Peyer's patch (tissue), 4 donors: ENCODE measurements at places on chromosomes 3 and 15.

- no peak overlapping the region for H3K4me3 ChIP-seq
- no peaks in the 10 kb centered on the region for H3K36me3 ChIP-seq
- no peak overlapping the region for H3K27ac ChIP-seq
- H3K27me3 ChIP-seq, result no peaks in the 10 kb centered on the region
- H3K4me1 ChIP-seq, result no peaks in the 10 kb centered on the region
Measured at GRCh38 chr15:81548365-81549130, 174.5 kb upstream of the TMC3 start.

DNA sequence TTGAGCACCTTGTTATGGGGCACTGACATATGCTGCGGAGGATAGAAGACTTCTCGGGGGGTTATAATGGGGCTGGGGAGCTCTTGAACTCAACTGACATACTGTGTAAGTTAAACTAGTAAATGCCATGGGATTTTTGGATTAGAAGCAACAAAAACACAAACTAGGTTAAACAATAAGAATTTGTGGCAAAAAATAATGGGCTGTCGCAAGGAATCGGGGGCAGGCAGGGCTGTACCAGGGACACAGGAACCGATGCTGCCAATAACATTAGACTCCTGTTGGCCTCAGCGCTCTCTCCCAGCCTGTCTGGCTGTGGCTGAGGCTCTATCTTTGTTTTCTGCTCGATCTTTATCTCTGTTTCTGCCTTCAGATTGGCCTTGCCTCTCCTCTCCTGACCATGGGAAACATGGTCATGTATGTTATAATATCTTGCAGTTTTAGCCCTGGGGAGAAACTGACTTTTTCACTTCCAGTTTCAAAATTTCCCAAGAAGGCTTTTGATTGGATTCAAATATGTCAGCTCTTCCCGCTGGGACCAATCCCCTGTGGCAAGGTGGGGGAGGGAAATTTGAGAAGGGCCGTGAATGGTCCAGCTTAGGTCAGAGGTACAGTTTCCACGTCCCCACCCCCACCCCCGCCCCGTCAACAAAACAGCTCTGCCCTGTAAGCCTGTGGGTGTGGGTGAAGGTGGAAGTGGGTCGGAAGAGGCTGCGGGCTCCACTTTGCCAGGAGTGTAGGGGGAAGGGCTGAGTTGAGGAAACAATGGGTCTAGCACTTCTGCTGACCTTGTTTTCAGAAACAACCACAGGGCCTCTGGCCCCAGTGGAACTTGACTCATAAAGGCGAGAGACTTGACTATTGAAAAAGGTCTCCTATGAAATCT is 161.1 kb upstream of the TBL1XR1 start:
- H3K4me1 ChIP-seq, result peaks cover 10% of the 10 kb centered on the region
- H3K27me3 ChIP-seq, result no peaks in the 10 kb centered on the region
- DNase-seq, result peak; percentile 75
- H3K27ac ChIP-seq, result peak overlapping the region; percentile 94

GRCh38 chr15:85005319-85005718 is 23.7 kb downstream of the PDE8A start:
- peaks cover 3% of the 10 kb centered on the region for H3K4me1 ChIP-seq
- H3K36me3 ChIP-seq, result no peaks in the 10 kb centered on the region
- no peak for DNase-seq
- H3K27ac ChIP-seq, result no peak overlapping the region

GRCh38 chr3:161413855-161414210 is 42.5 kb upstream of the SPTSSB start:
- H3K36me3 ChIP-seq, result no peaks in the 10 kb centered on the region
- no peaks in the 10 kb centered on the region for H3K27me3 ChIP-seq
- no peak overlapping the region for H3K4me3 ChIP-seq
- no peaks in the 10 kb centered on the region for H3K4me1 ChIP-seq
- H3K27ac ChIP-seq, result no peak overlapping the region

DNA sequence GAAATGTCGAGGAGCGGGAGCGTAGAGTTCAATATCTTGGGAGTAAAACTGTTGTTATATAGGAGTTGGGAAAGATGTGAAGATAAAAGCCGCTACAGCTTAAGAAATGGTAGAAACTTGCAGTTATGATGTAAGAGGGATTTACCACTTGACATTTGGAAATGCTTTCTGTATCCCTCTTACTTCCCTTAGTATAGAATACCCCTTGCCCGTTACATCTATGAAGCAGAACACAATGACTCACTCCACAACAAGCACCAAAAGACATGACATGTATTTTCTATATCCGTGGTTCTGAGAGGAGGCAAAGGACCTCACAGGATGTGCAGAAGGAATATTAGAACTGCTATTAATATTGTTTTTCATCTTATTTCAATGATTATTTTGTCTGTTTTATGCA is 254.2 kb upstream of the NR2F2 start:
- H3K4me3 ChIP-seq, result no peak overlapping the region
- no peak overlapping the region for H3K27ac ChIP-seq
- no peaks in the 10 kb centered on the region for H3K4me1 ChIP-seq
- H3K27me3 ChIP-seq, result no peaks in the 10 kb centered on the region

- DNase-seq, result no peak
- no peaks in the 10 kb centered on the region for H3K4me1 ChIP-seq
- no peaks in the 10 kb centered on the region for H3K27me3 ChIP-seq
- no peak overlapping the region for H3K27ac ChIP-seq
Measured at GRCh38 chr3:7687428-7688147, 814.0 kb upstream of the LMCD1 start.

DNA sequence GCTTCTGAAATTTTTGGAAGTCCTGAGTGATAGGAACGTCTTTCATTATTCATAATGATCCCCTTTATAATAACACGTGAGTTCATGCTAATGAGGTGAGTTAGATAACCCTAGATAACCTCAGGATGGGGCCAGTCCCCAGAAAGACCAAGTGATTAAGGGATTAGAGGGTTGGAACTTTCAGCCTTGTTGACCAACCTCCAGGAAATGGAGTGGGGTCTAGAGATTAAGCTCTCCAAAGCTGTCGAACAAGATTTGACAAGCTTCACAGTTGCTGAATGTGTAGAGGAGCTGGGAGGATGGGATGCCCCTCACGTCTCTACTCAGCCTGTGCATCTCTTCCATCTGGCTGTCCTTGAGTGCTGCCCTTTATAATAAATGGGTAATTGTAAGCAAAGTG is 107.1 kb downstream of the ZMAT3 start:
- no peak for DNase-seq
- H3K27me3 ChIP-seq, result no peaks in the 10 kb centered on the region
- H3K27ac ChIP-seq, result no peak overlapping the region
- no peak overlapping the region for H3K4me3 ChIP-seq
- no peaks in the 10 kb centered on the region for H3K36me3 ChIP-seq

DNA sequence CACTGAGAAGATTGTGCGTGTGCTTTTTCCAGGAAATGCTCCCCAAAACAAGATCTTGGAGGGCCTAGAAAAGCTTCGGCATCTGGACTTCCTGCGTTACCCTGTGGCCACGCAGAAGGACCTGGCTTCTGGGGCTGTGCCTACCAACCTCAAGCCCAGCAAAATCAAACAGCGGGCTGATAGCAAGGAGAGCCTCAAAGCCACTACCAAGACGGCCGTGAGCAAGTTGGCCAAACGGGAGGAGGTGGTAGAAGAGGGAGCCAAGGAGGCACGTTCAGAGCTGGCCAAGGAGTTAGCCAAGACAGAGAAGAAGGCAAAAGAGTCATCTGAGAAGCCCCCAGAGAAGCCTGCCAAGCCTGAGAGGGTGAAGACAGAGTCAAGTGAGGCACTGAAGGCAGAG is 4.8 kb downstream of the MAP1A start:
- no peaks in the 10 kb centered on the region for H3K4me1 ChIP-seq
- no peak for DNase-seq
- H3K36me3 ChIP-seq, result no peaks in the 10 kb centered on the region
- H3K27ac ChIP-seq, result no peak overlapping the region
- H3K4me3 ChIP-seq, result no peak overlapping the region

GRCh38 chr15:47542312-47542989 is 174.9 kb upstream of the SEMA6D start:
- no peaks in the 10 kb centered on the region for H3K36me3 ChIP-seq
- H3K4me3 ChIP-seq, result no peak overlapping the region
- no peak overlapping the region for H3K27ac ChIP-seq
- no peak for DNase-seq

DNA sequence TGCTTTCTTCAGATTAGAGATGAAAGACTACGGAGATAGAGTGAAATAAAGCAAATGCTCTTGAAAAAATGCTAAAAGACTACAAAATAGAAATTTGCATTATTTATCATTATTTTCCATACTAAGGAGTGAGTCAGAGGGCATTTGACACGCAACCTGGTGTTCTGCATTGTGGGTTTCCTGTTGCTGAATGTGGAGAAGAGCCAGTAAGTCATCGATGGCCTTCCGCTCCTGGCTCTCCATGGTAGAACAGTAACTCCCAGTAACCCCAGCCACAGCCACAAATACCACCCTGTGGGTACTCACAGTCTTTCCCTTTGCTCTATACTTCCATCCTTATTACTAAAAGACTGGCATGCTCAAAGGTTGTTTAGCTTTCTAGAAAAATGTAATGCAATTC is 61.5 kb downstream of the CGGBP1 start:
- DNase-seq, result peak; percentile 37
- H3K27ac ChIP-seq, result no peak overlapping the region
- no peaks in the 10 kb centered on the region for H3K4me1 ChIP-seq
- no peaks in the 10 kb centered on the region for H3K27me3 ChIP-seq
- no peak overlapping the region for H3K4me3 ChIP-seq

DNA sequence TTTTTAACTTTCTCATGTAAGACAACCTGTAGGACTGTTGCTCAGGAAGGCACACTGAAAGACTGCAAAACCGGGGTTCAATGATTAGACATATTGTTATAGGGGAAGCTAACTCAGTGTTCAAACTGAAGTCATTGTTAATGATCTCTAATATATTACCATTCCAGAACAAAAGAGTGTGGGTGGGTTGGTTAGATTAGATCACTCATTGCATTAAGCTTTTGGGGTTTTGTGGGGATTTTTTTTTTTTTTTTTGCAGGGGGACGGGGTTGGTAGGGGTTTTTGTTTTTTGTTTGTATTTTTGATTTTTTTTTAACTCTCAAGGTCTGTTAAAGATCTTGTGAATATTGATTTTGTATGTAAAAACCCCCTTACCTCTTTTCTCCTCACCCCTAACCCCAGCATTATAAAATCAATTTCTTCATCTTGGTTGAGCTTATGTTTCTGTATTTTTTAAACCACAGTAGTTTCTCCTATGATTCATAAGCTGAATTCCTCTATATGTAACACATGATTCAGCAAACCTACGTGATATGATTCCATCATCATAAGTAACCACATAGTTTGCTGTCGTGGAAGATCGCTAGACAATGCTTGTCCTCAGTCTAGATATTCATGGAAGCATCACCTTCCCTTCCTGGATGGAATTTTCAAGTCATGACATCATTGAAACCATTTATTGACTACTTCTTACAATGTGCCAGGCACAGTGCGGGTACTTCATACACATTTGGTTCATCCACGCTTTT is 544.1 kb upstream of the MDFIC2 start:
- no peaks in the 10 kb centered on the region for H3K36me3 ChIP-seq
- H3K27ac ChIP-seq, result no peak overlapping the region

- no peaks in the 10 kb centered on the region for H3K4me1 ChIP-seq
- no peak overlapping the region for H3K27ac ChIP-seq
- no peaks in the 10 kb centered on the region for H3K36me3 ChIP-seq
- H3K4me3 ChIP-seq, result no peak overlapping the region
- no peaks in the 10 kb centered on the region for H3K27me3 ChIP-seq
Measured at GRCh38 chr3:155676252-155676981, 68.5 kb downstream of the PLCH1 start.

DNA sequence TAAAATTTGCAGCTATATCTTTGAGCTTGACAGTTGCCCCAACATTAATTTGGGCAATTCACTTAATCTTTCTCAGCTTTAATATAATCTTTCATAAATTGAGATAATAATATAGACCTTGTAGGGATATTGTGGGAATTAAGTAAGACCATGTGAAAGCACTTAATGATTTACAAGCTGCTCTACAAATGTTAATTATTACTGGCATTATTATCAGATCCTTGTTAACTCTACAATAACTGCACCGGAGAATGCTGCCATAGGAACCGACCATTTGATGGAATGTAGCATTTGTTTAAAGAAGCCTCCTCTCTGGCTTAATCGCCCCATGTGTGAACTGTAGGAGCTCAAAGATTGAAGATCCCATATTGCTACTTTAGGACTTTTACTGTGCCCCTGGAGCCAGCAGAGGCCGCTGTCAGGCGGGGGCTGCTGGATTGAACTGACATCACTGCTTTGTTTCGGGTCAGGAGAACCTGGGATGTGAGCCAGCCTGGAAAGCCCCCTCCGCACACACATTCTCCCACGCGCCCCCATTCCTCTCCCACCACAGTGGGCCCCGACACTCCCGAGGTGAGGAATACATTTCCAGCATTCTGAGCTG is 154.2 kb upstream of the TNIK start:
- H3K36me3 ChIP-seq, result no peaks in the 10 kb centered on the region
- no peak overlapping the region for H3K27ac ChIP-seq
- no peak for DNase-seq
- H3K4me3 ChIP-seq, result no peak overlapping the region

- no peak overlapping the region for H3K27ac ChIP-seq
- H3K4me3 ChIP-seq, result no peak overlapping the region
- H3K27me3 ChIP-seq, result no peaks in the 10 kb centered on the region
- no peak for DNase-seq
Measured at GRCh38 chr15:68503213-68503612, 71.2 kb upstream of the ITGA11 start.

DNA sequence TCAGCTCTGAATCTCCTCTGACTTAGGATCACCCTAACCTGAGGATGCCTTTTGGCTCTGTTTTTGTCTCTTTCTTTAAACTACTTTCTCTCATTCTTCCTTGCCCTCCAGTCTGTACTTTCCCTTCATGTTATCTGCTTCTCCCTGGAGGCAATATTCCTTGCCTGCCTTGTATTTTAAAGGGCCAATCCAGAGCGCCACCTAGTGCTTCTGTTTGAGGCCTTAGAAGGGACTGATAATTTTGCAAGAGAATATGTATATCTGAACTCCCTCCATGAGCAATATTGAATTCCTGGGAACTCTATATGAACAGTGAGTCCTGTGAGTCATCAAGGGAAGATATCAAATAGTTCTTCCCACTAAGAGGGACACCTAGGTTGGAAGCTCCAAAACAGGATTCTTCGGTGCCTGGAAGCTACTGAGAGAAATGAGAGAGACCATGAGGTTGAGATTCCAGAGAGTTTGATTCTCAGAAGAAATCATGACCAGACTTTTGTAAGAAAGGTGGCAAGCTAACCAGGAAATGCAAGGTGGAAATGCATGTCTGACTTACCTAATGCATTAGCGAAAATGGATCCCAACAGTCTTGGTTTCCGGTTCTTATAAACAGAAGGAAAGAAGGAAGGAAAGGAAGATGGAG is 203.8 kb upstream of the CD96 start:
- no peaks in the 10 kb centered on the region for H3K27me3 ChIP-seq
- no peaks in the 10 kb centered on the region for H3K4me1 ChIP-seq
- H3K27ac ChIP-seq, result no peak overlapping the region

DNA sequence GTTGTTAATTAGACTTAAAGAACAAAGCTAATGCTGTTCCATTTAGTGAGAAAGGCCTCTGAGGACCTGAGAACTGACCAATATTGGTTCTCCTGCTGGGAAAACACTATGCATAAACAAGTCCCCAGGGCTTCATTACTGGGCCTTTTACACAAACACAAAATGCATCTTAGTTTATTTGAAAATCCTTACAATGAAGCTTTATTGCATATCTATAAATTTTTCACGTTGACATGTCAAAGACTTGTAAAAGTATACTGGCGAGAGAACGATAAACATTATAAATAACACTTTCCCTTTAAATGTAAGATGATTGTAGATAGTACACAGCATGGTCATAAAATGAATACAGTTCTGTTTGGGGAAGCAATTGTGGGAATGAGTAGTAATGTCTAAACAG is 151.7 kb downstream of the ROBO2 start:
- DNase-seq, result no peak
- H3K27me3 ChIP-seq, result no peaks in the 10 kb centered on the region
- H3K4me1 ChIP-seq, result no peaks in the 10 kb centered on the region
- no peak overlapping the region for H3K4me3 ChIP-seq
- H3K36me3 ChIP-seq, result no peaks in the 10 kb centered on the region
- H3K27ac ChIP-seq, result no peak overlapping the region
